ENCODE measurements at places on chromosomes 3 and 15. TPM values are rescaled to one million over a fixed set of nuclear protein-coding genes. Genes with fewer than 3 reads are reported as not detected.

Gene SLC12A6
- total RNA-seq, result 44.9 TPM

Gene MITF
- total RNA-seq, result 1.4 TPM

Gene GPR87
- total RNA-seq, result not detected

Gene TGM4
- not detected for total RNA-seq

Gene RTP3
- total RNA-seq, result not detected

Gene GOLGA8G
- not detected for total RNA-seq

Gene PTX3
- 0.40 TPM for total RNA-seq

Gene CAV3
- total RNA-seq, result not detected

- DNase-seq, result peak; percentile 61
These were observed at the start of gene SPESP1 for GRCh38 chr15:68930268-68931022. Gene SPESP1, plus strand, starts transcription at chr15:68930525. Its CDS starts 129 bp downstream, at chr15:68930654.

GRCh38 chr3:48614044-48614443, 4.6 kb upstream of the UQCRC1 start:
- DNase-seq, result no peak

DNA sequence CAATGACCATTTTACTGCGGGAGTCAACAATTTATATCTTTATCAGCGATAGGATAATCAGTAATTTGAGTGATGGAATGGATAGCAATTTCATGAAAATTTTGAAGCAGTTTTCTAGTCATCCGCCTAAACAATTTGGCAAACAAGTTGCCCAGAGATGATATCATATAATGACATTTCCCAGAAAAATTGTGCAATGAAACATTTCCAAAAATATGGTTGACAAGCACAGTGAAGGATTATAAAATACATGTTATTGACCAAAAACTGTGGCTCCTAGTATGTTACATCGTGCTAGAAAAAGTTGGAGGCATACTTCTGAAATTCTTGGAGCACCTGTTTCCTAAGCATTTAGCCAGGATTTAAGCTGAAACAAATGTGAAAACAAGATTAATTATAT, 145.1 kb downstream of the GHSR start:
- DNase-seq, result no peak

GRCh38 chr3:95343767-95344166, 1280.9 kb downstream of the NSUN3 start:
- DNase-seq, result no peak

- no peak for DNase-seq
These were observed 292.3 kb downstream of the KBTBD8 start for GRCh38 chr3:67290438-67290837.

GRCh38 chr3:50608278-50608677, 3.3 kb downstream of the CISH start:
- DNase-seq, result peak; percentile 64

DNA sequence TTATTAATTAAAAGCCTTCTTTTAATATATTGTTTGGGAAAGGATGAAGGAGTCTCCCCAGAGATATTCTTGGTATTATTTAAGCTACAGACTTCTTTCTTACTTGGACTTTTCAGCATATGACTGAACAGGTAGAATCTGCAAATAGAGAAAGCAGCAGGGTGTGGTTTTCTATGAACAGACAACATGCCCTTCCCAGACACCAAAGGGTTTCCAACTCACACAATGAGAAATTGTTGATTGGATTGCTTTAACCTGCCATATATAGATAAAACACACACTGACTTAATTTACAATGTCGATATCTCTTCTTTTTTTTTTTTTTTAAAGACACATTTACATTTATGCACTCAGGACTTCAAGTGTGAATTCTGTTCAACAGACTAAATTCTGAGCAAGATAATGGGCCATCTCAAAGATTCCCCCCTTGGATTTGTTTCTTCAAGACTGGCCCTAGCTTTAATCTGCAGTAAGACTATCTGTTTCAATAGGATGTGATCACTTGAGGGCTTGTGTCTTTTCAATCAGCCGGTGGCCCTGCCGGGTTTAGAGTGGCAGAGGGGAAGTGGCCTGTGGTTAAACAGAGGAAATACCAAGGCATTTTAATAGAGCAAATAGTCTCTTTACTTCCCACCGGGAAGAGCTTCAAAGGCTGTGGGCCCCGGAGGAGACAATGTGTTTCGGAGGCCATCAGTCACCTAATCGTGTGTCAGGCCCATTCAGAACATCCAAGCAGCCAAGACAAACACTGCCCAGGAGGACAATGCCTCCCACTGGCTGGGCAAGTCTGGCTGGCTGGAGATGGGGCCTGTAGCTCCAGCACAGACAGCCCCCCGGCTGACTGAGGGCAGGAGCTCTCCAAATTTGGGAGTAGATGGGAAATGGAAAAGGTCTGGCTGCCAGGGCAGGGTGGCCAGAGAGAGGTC, 6.1 kb downstream of the IL17RD start:
- DNase-seq, result no peak

- no peak for DNase-seq
These were observed 69.5 kb downstream of the CACNA2D2 start for GRCh38 chr3:50433954-50434353.

GRCh38 chr3:12394569-12395271, 89.6 kb upstream of the TSEN2 start:
- no peak for DNase-seq

DNA sequence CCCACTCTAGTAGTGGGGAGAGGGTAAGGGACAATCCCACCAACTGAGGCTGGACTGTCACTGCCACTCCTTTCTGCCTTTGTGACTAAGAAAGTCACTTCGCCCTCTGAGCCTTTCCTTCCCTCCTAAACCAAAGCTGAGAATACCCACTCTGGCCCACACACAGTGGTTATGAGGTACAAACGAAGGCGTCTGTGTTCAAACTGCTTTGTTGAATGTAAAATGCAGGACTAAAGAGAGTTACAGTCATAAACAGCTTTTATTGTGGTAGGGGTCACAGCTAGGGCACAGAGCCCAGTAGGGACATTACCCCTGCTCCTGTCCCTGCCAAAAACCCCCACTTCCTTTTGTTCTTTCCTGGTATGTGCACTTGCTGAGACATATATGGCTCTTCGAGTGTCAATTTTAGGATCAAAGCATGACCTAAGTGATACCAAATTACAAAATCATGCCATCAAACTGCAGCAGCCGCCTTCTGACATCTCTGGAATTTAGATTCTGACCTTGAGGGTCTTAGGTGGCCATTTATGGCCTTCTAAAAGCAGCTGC, 45.1 kb downstream of the CTDSPL start:
- DNase-seq, result no peak

DNA sequence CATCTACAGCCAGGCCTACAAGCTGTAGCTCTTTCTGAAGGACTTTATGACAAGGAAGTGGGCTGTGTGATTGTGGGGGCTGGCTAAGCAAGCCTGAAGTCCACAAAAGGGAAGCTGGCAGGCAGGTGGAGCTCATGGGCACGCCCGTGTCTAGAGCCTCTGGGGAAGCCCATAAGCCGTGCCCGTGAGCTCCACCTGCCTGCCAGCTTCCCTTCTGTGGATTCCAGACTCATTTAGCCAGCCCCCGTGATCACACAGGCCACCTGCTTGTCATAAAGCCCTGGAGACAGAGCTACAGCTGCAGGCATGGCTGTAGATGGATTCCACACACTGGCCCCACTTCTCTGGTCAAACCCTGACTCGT, 15.2 kb downstream of the EFCC1 start:
- peak; percentile 68 for DNase-seq

DNA sequence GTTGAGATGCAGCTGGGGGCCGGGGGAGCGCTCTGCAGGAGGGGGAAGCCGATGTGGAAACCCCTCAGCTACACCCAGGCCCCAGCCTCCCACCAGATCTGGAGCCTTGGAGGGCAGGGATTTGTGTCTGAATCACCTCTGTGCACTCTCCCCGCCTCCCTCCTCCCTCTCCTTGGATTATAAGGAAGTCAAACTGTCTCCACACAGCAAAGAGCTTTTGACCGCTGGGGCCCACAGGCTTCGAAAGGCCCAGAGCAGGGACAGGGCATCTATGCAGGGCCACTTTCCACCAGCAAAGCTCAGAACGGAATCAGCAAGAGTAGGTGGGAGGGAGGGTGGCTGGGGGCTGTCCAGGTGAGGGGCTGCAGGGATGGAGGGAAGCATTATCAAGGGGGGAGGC, 68.9 kb downstream of the IQSEC1 start:
- peak; percentile 18 for DNase-seq

DNA sequence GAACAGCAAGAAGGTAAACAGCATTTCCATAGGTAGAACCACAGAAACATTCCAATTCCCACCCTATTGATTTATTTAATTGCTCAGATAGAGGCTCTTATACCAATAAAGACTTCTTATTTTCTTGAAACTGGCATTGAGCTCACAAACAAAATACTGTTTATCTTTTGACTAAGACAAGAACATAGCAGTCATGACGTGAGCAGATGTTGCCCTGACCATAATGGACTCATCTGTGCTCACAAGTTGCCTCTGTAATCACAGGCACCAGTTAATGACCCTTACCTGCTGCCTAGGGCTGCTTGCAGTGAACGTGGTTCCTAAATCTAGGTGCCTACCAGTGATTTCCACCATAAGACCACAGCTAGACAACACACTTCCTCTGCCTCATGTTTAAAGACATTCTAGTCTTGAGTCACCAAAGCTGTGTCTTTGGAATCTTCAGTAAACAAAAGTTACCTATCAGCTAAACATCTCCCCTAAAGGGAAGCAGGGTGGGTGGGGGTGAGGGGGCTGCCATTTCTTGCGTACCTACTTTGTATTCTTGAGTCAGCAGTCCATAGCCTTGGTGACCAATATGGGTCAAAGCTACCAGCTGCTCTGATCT, 2.1 kb downstream of the FYCO1 start:
- DNase-seq, result no peak

DNA sequence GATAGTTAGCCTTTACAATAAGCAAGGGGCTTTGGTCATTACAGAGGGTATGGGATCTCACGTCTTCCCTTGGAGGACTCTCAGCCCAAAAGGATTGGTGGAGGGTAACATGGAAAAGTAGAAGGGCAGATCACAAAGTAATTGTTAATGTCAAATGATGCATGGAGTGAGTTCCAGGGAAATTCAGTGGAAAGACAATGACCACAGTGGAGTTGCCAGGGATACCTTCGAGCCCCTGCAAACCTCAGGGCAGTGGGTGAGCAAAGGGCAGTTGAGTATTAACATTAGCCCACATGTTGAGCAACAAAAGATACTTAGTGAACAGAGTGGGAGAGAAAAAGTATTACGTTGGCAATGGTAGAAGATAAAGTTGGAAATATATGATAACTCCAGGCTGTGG, 593.4 kb upstream of the NR2F2 start:
- no peak for DNase-seq

GRCh38 chr3:109718850-109719249, 381.5 kb upstream of the DPPA4 start:
- DNase-seq, result no peak

DNA sequence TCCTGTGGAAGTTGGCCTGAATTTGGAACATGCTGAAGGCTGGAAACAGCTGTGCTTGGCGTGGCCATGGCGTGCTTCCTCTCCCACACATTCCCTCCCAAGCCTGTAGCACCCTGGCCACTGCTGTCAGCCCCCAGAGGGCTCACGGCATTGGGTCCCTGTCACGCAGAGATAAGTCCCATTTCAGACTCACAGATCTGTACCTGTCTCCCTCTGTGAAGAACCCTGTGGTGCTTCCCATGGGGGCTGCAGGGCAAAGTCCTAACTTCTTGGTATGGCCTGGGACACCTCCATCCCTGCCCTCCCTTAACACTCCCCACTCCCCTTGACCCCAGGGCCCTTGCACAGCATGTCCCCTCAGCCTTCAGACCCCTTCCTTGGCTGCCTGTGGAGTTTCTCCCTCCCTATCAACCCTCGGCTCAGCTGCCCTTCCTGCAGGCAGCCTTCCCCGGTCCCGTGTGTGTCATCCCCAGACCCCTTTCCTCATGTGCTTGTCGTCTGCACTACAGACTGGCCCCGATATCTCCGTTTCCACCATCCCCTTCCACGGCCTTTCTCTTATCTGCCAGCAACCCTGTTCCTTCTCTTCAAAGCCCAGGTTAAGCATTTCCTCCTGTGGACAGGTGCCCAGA, 28.6 kb downstream of the ABTB1 start:
- no peak for DNase-seq

DNA sequence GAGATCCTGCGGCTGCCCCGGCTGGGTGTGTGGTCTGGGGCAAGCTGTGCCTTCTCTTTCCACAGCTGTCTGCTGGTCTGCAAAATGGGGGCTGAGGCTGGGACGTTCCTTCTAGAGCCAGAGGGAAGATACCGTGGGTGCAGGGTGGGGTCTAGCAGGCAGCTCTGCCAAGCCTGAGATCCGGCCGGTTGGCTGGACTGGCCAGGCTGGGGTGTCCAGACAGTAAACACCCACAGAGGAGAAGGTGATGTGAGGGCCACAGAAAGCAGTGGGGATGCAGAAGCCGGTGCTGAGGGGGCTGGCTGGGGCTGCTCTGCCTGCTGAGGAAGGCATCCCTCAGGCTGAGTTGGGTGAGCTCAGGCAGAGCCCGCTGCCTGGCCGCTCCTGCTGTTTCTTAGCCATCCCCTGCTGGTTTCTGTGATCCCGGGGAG, 46.1 kb downstream of the FBLN2 start:
- DNase-seq, result no peak

- no peak for DNase-seq
These were observed 615.7 kb downstream of the TBL1XR1 start for GRCh38 chr3:176581589-176581988.

DNA sequence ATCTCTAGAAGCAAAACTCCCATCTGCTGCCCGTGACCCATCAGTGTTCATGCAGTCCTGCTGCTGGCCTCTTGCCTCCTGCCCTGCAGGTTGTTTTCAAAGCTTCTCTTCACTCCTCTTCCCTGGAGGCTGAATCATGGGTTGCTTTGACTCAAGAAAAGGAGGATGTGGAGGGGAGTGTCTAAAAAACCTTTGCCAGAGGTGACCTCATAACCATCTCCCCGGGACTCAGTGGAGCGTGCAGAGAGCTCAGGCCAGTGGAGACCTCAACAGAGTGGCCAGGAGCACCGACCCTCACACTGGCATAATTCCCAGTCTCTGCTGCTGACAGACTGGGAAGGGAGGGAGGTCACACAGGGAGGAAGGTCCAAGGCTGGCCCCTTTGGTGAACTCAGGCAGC, 60.9 kb upstream of the ITGA11 start:
- DNase-seq, result no peak

- DNase-seq, result no peak
These were observed 192.8 kb downstream of the DTWD1 start for GRCh38 chr15:49813625-49814024.

- no peak for DNase-seq
These were observed 30.2 kb downstream of the KCNAB1 start for GRCh38 chr3:156150434-156151066.

Measured in activated naive CD8-positive, alpha-beta T cell treated with anti-CD3 and anti-CD28 coated beads, Interleukin-2, amount 10 ng/mL, durations not matched to agents 7 days and 5 days (primary cell).